ENCODE measurements at places on chromosomes 6 and 20.

- DNase-seq: no peak
Observed at GRCh38 chr20:36179170-36179945, 24.8 kb downstream of the EPB41L1 start.

GRCh38 chr6:166626177-166627032 is 646 bp downstream of the RPS6KA2 start:
- peak; percentile 23 for DNase-seq

DNA sequence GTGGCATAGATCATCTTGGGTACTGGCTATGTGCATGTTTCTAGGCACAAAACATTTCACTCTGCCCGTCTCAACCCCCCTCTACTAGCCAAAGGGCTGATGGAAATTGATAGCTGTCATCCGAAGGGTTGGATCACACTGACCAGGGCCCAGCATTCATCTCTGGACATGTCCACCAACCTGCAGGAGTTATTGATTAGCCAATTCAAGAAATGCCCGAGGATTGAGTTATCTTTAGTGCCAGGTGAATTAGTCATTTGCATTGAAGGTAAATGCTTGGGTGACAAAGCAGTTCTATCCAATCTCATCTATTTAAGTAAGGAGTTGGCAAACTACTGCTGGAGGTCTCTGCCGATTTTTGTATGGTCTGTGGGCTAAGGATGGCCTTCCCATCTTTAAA is 80.1 kb downstream of the CD164 start:
- no peak for DNase-seq

DNA sequence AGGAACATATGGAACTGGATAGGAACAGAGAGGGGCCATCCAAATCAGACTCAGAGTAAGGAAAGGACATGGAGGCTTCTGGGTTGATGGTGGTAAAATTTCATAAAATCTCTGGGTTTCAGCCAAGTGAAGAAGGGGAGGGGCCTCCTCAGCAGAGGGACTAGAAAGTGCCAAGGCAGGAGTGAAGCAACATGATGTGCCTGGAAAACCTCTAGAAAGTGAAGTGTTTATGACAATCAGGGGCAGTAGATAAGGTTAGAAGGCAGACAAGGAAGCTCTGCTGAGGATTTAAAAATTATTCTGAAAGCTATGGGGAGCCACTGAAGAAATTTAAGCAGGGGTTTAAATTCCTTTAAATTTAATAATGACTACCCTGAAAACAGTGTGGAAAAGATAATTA is 126.0 kb upstream of the TENT5A start:
- no peak for DNase-seq
